ENCODE measurements at places on chromosomes 4 and X.

DNA sequence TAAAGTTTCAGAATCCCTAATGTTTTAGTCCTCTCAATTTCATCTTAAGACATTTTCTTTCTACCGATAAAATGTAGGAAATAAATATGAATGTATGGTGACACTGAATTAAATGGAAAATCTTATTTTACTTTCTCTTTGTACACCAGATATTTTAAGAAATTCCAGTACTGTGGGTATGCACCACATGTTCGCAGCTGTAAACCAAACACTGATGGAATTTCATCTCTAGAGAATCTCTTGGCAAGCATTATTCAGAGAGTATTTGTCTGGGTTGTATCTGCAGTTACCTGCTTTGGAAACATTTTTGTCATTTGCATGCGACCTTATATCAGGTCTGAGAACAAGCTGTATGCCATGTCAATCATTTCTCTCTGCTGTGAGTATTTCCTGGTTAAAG lies 26.9 kb downstream of the C4orf46 start:
- no peak for DNase-seq

- DNase-seq, result no peak
Measured at GRCh38 chr4:92255920-92256244, 47.9 kb upstream of the GRID2 start.

- no peak for DNase-seq
Measured at GRCh38 chr4:112853662-112854256, 195.7 kb upstream of the ANK2 start.

- DNase-seq, result no peak
Measured at GRCh38 chr4:16157609-16158503, 68.4 kb downstream of the TAPT1 start.

DNA sequence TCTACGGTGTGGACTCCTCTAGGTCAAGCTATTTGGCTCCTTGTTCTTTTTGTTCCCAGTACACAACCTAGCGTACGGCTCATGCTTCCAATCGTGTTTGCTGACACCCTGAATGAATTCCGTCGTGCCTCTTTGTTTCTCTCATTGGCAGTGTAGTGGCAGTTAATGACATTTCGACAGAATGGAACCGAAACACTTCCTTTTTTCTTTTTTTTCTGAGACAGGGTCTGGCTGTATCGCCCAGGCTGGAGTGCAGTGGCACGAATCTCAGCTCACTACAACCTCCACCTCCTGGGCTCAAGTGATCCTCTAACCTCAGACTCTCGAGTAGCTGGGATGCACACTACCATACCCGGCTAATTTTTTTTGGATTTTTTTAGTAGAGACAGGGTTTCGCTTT lies 113.3 kb upstream of the ATP6AP2 start:
- DNase-seq, result no peak

DNA sequence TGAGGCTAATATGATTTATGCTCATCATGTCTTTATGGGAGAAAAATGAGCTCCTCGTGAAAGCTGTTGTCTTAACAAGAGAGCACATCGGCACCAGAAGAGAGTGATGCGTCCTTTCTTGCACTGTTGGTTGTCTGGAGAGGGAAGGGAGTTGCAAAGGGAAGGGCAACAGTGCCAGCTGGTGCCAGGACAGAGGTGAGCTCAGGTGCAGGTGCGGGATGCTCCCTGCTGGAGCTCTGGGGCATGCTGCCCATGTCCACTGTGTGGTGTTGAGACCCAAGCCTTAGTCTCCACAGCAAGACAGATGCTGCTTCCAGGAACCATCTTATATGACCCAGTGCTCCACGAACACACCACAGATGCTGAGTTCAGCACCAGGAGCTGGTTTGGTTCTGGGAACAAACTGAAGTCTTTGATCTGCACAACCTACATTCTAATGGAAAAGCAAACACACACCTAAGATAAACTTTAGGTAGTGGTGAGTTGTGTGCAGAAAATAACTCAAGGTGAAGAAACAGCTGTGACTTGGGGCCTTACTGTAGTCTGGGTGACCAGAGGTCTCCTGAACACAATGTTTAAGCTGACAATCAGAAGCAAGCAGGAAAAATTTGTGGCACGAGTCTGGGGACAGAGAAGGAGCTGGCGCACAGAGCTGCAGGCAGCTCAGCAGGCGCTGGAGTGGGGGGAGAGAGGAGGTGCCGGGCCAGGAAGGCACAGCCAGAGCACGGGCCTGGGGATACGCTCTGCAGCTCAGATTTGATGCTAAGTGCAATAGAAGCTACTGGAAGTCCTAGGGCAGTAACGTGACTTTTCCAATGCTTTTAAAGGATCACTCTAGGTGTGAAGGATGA lies 73.2 kb downstream of the HAUS3 start:
- no peak for DNase-seq

DNA sequence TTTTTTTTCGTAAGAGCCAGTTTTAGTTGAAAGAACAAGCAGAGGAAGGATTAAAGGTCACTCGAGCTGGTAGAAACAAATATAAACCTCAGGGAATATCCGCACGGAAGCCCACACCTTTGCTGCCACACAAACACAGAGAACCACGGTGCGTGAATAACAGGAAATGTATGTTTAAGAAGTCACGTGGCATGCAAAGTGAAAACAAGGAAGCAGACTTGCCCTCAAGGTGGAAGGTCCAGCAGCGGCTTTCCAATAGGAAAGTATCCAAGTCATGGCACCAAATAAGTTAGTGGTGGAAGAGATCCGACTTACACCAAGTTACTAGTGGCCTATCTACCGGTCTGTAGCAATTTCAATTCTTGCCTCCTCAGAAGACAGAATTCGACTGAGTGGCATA lies 215.5 kb downstream of the HHIP start:
- no peak for DNase-seq

DNA sequence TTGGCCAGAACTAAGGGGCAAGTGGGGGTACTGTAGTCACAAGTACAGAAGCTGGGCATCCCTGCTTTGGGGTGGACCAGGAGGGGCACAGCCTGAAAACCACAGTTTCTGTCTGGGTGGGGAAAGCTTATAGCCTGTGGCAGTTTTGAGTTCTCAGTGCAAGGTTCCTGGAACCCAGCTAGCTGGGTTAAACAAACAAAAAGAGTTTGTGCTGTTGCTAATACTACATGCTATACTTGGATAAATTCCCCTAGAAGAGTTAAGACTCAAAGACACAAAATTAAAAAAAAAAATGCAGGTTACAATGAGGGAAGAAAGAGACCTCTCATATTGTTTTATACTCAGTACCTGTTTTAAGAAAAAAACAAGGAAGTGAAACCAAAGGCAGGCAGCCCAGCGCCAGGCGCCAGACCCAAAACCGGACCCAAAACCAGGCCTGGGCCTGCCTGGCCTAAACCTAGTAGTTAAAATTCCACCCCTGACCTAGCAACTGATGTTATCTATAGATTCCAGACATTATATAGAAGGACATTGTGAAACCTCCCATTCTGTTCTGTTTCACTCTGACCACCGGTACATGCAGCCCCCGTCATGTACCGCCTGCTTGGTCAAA lies 50.8 kb downstream of the SLC2A9 start:
- DNase-seq, result no peak

Data from hypothalamus (tissue), 51 donors.